CD8-positive, alpha-beta memory T cell (primary cell): ENCODE measurements at places on chromosomes 2 and 18.

- no peak for DNase-seq
Observed at GRCh38 chr2:164779383-164780057, 62.1 kb downstream of the COBLL1 start.

DNA sequence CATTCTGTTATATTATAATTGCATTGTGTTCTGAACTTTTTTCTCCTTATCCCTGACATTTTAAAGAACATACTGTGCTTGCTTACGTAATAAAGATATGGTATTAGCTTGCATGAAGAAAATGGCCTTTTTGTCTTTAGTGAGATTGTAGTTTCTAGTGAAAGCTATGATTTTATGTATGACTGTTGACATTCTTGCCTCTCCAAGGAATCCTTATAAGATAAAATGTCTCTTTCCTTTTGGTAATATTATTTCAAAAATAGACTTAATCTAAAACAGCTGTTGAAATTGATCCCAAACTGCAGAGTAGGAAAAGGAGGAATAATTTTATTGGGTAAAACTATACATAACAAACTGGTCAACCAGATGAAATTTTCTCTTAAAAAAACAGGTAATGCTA, 40.8 kb upstream of the CCDC102B start:
- no peak for DNase-seq

GRCh38 chr2:23698116-23698693, 228.7 kb downstream of the ATAD2B start:
- no peak for DNase-seq

DNA sequence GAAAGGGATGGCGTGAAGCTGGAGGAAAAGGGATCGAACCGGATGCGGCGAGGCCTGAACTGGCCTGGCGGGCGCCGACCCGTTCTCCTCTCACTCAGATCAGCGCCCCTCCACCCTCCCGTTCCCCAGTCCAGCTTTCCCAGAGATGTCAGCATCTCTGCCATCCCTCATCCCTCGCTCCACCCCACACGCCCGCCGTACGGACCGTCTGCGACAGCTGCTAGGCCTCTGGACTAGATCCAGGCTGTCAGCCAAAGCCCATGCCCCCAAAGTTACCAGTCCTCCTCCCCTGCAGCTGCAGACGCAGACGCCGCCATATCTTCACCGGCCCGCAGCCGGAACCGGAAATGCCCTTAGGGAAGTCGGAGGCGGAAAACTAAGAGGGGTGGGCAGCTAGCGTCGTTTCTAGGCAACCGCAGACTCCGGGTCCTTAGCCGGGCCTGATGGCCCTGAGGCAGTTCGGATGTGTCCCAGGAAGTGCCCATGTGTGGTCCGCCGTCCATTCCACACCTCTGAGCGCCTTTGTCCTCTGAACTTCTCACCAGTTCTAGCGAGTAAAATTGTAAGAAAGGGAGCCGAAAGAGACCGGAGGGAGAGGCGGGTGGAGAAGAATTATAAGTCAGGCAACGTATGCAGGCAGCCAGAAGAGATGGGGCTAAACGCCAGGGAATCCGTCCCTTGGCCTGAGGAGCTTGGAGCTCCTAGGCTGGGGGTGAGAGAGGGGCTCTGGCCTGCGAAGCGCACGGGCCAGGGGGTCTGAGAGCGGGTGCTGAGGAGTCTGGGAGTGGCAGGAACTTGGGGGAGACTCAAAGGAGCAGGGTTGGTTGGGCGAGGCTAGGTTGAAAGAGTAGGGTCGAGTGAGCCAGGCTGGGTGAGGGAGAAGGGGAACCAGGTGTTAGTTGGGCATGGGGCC, at the start of the genes RNF25 and STK36:
TSS of gene RNF25 (minus strand) at position 349 of the 913 bp plus-strand sequence. CDS start at position 317, 32 bp downstream.
TSS of gene STK36 (plus strand) at position 433 of the 913 bp plus-strand sequence. CDS start 744 bp downstream, outside the sequence.
- DNase-seq: peak; percentile 89

GRCh38 chr2:127105656-127106456, 1.1 kb downstream of the BIN1 start:
- DNase-seq: no peak

GRCh38 chr18:4256766-4257417, 198.2 kb downstream of the DLGAP1 start:
- no peak for DNase-seq

GRCh38 chr18:77052297-77052982, 80.1 kb downstream of the MBP start:
- no peak for DNase-seq

- DNase-seq: no peak
Observed at GRCh38 chr18:30698571-30698970, 344.0 kb downstream of the DSC3 start.

GRCh38 chr2:201536754-201537153, 85.2 kb downstream of the STRADB start:
- DNase-seq: no peak

DNA sequence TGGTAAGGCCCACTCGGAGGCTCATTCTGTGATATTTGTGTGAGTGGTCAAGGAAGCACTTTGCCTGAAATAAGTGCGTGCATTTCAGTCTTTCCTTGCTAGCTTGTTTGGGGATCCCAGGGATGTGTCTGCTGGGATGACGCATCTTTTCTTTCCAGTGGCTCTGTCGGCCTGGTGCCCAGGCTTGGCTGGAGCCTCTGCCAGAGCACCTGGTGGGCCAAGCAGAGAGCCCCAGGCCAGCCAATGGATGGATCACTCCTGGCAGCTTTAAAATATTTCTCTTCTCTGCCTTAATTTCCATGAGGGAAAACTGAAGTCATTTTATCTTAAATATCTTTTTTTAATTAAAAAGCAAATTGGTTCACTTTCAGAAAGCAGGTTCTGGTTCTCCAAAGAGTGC, 501.8 kb upstream of the HS6ST1 start:
- no peak for DNase-seq

DNA sequence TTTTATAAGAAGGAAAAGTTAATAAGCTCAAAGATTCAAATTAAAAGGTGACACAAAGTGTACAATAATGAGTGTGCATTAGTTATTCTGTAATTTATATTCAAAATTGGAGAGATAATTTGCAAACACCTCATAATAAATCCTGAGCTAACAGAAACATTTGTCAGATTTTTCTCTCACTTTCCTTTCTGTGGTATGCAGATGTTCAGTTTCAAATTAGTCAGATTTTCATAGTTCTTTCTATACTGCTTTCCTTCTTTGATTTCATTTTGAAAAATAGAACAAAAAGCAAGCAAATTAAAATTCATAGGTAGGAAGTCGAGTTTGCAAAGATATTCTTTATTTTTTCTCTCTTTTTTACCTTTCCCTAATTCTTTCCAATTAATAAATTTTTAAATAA, 1420.1 kb upstream of the NXPH2 start:
- DNase-seq: no peak

- DNase-seq: no peak
Observed at GRCh38 chr2:216485237-216485636, 13.4 kb upstream of the RPL37A start.

DNA sequence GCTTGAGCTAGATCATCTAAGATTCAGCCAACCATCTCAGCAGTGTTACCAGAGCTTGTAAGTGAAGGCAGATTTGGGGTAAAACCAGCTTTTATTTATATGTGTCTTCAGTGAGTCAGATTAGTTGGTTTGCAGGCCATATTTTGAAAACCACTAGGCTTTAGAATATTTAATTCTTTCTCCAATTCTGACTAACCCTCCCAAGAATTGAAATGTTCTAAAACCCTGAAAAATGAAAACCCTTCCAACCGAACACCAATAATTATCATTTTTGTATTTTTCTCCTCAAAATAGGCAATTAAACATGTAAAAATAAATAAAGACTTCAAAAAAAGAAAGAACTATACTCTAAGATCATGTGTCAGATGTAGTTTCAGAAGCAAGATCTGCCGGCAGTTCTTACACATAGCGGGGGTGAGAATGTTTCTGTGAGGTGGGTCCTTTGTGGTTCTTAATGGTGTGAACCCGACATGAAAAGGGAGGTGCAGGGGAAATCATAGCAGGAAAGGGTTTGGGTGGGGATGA, 14.2 kb downstream of the PLEK start:
- no peak for DNase-seq

DNA sequence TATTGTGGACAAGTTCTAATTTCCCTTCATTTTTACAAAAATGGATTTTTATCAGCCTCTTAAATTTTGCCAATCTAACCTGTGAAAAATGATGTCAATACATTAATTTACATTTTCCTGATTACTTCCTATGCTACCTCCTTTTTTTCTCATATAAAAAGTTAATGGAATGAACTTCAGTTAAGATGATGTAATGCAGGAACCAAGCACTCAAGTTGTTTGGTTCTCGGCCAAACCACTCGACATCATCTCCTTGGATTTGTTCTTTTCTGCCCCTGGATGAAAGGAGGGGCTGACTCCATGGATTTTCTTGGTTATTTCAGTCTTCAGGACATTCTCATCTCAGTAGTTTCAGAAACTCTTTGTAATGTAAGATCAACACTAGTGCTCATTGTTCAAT, 253.1 kb upstream of the NXPH2 start:
- no peak for DNase-seq

- DNase-seq: peak; percentile 18
Observed at GRCh38 chr2:158464426-158465281, 7.9 kb downstream of the PKP4 start.

DNA sequence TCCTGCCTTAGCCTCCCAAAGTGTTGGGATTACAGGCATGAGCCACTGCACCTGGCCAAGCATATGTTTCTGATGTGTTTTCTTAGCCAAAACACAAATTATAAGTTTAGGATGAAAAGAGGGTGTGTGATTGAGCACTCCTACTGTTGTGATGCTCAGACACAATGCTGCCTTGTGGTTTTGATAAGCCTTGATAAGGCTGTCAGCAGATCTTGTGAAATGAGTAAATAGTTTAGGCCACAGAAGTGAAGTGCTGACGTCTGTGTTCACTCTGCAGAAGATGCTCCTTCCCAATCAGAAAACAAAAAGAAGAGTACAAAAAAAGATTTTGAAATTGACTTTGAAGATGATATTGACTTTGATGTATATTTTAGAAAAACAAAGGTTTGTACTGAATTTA, 24.3 kb downstream of the NCAPH start:
- DNase-seq: no peak

- DNase-seq: no peak
Observed at GRCh38 chr18:74488354-74488753, 7.8 kb upstream of the CNDP2 start.

GRCh38 chr18:68121308-68121707, 593.6 kb downstream of the TMX3 start:
- no peak for DNase-seq

DNA sequence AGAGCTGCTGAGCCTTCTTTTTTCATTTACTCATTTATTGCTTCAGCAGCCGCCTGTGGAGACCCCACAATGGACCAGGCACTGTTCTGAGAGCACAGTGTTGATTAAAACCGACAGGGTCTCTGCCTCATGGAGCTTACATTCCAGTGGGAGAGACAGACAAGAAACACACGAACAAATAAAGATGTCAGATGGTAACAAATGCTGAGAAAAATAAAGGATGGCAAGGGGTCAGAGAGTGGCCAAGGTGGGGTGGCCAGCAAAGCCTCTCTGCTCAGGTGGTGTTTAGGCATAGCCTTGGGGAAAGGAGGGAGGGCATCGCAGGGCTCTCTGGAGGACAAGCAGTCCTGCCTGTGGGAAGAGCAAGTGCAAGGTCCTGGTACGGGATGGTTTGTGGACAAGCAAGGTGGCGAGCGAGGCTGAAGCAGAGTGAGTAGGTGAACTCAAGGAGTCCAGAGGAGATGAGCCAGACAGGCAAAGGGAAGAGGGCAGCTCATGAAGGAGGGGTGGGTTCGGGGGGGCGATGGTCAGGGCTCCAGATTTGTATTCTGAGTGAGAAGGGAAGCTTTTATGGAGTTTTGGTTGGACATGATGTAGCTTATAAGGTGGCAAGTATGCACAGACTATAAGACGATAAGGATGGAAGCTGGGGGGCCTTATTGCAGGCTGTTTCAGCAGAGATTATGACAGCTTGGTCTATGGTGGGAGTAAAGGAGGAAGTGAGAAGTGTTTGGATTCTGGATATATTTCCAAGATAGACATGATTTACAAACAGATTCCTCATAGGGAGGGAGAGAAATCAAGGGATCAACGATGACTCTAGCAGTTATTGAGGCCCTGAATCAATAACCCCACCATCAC, 8.8 kb upstream of the ITGB6 start:
- DNase-seq: no peak

- DNase-seq: no peak
Observed at GRCh38 chr18:37533647-37534584, 31.7 kb downstream of the CELF4 start.

- DNase-seq: no peak
Observed at GRCh38 chr2:193024791-193025190, 830.1 kb upstream of the TMEFF2 start.

DNA sequence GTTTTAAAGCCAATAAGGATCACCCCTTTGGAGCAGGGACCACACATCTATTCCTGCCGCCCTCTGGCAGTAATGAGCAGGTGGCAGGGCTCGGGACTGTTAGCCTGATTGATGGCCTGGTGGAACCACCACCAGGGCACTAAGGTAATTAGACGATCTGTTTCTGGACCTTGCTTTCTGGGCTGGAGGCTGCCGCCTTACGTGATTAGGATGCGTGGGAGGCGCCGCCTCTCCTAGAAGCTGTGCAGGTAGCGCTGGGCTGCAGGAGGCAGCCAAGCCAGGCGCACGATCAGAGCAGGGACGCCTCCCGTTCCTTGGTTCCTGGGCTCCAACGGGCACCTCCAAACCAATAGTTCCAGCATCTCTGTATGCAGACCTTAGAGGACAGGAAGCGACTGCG, 242.6 kb upstream of the RAB12 start:
- no peak for DNase-seq

DNA sequence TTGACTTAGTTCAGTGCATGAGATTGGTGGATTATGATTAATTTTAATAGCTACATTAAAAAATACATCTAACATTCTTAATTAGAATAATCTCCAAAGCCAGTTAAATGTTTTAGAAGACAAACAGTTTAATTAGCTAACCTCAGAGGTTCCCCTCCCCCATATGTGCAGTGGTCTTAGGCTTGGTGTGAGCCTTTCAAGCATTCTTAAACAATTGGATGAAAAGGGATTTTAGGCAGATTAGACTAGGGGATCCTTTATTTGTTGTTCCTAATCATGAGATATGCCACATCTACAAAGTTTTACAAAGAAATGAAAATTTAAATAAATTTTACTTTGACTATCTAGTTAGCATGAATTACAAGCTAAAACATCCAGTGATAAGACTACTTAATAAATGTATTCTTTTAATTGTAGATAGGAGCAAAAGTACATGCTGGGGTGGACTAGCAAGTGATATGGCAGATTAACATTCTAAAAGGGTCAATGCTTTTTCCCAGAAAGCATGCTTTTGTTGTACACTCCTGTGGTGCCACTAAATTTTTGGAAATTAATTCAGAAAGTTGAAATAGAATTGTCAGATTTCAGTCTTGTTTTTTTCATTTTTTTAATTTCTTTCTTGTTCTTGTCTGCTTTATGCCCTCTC, 42.7 kb upstream of the OTX1 start:
- DNase-seq: no peak
